ENCODE measurements at places on chromosomes 4 and X. TPM values are rescaled to one million over a fixed set of nuclear protein-coding genes. Genes with fewer than 3 reads are reported as not detected.

Gene CLCN4
- total RNA-seq: 4.2 TPM

Gene ADH7
- total RNA-seq: not detected

Gene STS
- total RNA-seq: 5.7 TPM

Gene RBMX2
- 12.8 TPM for total RNA-seq

- DNase-seq: no peak
Observed at GRCh38 chr4:147635348-147635747, 18.2 kb downstream of the TMEM184C start.

GRCh38 chrX:134695999-134696398, 37.7 kb upstream of the PLAC1 start:
- no peak for DNase-seq

DNA sequence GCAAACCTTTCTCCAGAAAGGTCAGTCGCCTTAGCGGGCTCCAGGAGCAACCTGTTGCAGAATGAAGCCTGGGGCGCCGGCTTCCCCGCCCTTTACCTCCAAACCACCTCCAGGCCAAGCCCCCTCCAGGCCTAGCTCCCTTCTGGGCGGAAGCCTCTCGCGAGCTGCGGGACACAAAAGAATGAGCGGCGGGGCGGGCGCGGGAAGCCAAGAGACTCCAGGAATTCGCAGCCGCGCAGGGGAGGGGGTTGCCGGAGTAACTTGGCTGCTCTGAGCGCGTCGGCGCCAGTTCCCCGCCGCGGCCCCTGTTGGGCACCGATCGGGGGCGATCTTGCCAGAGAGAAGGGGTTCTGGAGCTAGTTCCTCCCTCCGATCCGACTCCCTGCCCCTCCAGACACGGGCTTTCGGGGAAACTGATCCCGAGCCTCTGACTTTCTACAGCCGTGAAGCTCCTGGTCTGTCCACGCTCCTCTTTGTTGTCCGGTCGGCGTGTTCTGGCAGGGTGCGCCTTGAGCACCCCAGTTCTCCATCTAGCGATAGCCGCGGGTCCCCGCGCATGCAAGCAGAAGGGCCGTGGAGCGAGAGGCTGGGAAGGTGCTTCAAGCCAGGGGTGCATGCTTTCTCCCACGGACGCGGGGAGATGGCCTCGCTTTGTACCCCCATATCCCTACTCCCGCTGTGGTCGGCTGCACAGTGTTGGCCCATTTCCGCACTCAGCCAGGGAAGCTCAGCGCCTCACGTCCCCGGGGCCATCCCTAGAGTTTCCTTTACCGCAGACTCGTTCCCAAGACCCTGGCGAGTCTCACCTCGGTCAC, 1.2 kb downstream of the PROM1 start:
- peak; percentile 39 for DNase-seq

- no peak for DNase-seq
Observed at GRCh38 chr4:1851575-1852410, 4.2 kb downstream of the LETM1 start.
